ENCODE measurements at places on chromosomes 2 and 18.

DNA sequence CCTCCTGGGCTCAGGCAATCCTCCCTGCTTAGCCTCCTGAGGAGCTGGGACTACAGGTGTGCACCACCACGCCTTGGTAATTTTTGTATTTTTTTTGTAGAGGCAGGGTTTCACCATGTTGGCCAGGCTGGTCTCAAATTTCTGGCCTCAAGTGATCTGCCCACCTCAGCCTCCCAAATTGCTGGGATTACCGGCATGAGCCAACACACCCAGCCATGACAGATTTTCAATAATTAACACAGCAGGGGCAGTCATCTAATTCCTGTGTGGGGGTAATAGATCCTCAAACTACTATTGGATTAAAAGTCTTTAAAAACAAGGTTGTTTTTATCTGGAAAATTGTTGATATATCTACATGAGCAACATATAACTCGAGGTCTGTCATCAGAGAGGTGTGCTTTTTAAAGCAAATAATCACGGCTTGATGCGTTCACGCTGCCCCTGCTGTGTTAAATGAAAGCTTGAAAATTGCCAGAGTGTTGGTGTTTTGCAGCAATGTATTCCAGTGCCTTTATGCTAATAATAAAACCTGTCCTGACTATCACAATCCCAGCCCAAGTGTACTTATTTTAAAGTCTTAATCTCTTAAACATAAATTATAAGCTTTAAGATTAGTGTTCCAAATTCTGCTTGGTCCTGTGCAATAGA, 35.6 kb upstream of the ASB1 start:
- DNase-seq: peak; percentile 12

DNA sequence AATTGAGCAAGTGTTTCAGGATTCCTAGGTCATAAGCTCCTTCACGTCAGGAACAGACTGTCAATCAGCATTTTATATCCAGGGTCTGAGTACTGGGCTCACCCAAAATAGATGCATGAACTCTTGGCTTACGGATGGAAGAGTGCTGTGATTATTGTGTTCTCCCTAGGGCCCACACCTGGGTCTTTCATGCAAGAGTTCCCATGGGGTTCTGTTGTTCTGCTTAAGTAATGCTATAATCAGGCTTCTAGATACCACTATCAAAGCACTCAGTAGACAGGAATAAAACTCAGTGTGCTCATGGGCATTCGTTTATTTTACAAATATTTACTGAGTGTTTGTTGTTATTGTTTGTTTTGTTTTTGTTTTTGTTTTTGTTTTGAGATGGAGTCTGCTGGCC, 46.4 kb upstream of the PMAIP1 start:
- DNase-seq: no peak

- peak; percentile 5 for DNase-seq
These were observed 216.9 kb downstream of the ARHGAP15 start for GRCh38 chr2:143345887-143346787.

GRCh38 chr2:172395503-172395902, 31.9 kb upstream of the ITGA6 start:
- no peak for DNase-seq

- DNase-seq: no peak
These were observed 341.5 kb upstream of the TMEFF2 start for GRCh38 chr2:192535956-192536921.

GRCh38 chr2:237624565-237624964, 2.8 kb upstream of the LRRFIP1 start:
- DNase-seq: no peak

GRCh38 chr2:226059961-226060627, 660.6 kb downstream of the NYAP2 start:
- no peak for DNase-seq

DNA sequence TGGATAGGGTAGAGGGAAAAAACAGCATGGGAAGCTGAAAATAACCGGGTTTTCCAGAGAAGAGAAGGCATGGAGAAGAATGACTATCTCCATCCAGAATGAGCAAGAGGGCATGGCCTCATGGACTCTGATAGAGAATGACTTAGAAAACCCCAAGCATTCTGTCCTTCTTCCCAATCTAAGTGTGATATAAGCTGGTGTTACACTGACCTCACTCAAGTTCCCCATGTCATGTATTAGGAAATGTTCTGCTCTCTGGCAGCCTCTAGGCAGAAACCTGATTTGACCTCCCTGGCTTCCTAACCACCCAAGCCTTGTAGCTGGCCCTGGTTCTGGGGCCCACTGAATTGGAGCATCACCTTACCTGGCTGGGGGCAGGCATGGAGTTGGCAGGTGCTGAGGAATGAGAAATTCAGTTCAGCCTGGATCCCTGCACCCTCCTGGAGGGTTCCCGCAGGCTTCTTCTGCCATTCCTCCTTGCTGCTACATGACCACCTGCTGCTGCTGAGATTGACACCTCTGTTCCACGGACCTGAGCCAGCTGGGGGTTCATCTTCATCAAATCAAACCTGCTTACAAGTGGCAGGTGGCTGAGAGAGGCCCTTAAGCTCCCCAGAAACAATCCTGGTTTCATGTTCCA, 5.2 kb upstream of the SIGLEC15 start:
- no peak for DNase-seq

GRCh38 chr2:70103531-70104061, 16.3 kb downstream of the PCBP1 start:
- DNase-seq: no peak

- no peak for DNase-seq
These were observed 15.4 kb upstream of the HOXD1 start for GRCh38 chr2:176172895-176173566.

GRCh38 chr2:240957656-240958365, 40.6 kb upstream of the SNED1 start:
- DNase-seq: peak; percentile 43

DNA sequence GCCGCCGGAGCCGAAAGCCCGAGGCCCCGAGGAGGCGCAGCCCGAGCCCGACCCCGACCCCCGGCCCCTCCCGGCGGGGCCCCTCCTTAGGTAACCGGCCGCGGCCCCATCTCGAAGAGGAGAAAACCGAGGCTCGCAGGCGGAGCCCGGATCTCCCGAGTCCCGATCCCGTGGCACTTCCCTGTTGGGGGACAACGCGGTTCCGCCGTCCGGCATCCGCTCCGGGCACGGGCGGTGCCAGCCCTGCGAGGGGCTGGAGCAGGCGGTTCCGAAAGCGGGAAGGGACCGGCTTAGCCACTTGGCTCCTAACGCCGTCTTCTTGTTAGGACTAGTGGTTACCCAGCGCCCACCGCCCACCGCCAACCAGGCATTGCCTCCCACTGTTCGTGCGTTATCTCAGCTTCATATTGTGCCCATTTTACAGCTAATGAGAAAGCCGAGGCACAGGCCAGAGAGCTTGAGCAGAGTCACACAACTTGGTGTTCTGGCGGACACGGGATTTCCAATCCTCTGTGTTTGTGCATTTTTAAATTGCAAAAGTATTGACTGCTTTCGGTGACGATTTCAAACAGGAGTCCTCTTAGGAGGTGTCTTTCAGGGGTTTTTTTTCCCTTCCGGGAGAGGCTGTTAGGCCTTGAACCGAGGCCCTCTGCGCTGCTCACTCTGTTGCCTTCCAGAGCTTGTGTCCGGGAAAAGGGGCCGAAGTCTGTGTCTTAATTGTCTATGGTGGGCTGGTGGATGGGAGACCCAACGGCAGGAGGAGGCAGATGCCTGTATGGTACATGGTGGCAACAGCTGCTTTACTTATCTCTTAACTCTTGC, 562 bp downstream of the CENPA start:
- DNase-seq: no peak

DNA sequence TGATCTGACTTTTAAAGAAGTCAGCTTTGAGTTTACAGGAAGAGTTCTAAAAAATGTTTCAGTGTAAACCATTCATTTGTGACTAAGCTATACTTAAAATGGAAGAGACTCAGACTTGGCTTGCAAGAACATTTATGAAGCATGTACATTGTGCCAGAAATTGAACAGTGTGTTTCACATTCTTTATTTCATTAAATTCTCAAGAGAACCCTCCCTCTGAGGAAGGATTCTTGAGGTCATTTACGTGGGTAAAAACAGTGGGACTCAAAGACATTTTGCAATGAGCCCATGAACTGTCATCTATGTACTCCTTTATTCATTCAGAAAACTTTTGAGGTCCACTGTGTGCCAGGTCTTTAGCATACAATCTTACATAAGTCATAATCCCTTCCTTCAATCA, 143.6 kb upstream of the ZNF521 start:
- DNase-seq: no peak

GRCh38 chr2:225272173-225272572, 127.3 kb upstream of the NYAP2 start:
- no peak for DNase-seq

DNA sequence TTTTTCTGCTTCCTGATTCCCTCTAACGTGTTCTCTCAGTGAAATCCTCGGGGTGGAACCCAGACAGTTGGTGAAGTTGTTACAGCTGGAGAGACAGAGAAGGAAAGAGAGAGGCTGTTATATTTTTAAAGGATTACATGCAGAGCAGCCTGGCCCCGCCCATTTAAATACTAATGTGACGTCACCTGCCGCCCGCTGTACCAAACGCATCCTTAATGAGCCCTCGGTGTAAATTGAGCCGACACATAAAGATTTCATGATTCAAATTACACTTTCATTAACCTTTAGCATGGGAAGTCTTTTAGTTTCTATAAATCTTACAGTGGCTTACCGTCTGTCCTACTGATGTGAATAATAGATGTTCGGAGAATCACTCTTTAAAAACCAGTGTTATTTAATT, 164.0 kb upstream of the SIX3 start:
- peak; percentile 34 for DNase-seq

GRCh38 chr2:199738727-199739412, 112.1 kb downstream of the FTCDNL1 start:
- no peak for DNase-seq

DNA sequence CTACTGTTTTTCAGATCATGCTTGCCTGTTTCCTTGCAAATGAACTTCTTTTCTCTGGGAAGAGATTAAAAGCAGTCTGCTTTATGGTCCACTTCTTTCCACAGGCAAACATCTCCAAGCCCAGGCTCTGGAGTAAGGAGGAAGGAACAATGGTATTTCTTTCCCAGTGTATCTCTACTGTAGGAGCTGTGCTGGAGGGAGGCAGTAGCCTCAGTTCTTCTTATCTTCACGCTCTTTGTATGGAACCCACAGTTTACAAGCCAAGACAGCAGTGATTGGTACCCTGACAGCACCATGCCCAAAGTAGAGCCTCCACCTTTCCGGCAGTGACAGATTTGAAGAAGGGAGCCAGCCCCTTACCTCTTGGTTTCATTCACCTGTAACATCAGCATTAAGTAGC, 35.2 kb downstream of the SPOPL start:
- DNase-seq: no peak

DNA sequence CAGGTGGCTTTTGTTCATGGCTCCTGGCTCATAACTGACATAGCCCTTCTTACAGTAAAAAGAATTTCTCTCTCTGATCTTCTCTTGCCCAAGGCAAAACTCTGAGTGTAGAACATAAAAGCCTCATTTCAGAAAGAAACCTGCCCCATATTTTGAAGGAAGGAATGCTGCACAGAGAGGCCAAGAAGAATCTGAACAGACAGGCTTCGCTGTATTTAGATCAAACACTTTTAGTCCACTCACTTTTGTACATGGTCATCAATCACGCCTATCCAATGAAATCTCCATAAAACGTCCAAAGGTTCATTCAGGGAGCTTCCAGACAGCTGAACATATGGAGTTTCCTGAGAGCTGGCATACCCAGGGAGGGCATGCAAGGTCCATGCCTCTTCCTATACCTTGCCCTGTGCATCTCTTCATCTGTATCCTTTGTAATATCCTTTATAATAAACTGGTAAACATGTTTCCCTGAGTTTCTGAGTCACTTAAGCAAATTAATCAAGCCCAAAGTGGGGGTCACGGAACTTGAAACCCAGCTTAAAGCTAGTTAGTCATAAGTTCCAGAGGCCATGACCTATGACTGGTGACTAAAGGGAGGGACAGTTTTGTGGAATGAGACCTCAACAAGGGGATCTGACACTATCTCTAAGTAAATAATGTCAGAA, 62.5 kb upstream of the TMEM247 start:
- DNase-seq: no peak

GRCh38 chr18:6044319-6044718, 149.0 kb upstream of the TMEM200C start:
- no peak for DNase-seq

DNA sequence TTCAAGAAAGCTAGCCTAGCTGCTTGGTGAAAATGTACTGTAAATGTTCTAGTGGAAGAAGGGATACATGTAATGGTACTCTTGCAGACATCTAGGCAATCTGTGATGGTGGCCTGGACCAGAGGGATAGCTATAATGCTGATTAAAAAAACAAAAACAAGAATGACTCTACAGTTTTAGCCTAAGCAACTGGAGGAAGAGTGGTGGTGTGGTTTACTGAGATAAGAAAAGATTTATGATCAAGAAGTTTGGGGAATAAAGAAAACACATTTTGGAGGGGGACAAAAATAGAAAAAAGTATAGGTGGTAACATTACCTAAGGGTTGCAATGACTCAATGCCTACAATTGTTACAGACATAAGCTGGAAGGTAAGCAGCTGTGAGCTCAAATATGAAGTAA, 1080.7 kb upstream of the CELF4 start:
- no peak for DNase-seq

DNA sequence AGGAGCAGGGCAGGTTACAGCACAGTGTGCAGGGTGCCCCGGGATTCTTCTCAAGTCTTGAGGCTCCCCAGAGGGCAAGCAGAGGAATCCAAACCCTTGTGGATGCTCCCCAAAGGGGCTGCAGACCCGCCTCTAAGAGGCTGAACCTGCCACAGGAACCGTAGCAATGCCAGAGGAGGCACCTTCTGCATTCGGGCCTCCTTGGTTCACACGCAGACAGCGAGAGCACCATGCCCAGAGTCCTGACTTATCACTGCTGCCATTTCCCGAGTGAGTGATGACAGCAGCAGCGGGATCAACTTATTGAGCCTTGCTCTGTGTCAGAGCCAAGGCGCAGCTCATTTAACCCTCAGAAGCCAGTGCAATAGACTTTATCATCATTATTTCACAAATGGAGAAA, 203.5 kb downstream of the CTIF start:
- no peak for DNase-seq

DNA sequence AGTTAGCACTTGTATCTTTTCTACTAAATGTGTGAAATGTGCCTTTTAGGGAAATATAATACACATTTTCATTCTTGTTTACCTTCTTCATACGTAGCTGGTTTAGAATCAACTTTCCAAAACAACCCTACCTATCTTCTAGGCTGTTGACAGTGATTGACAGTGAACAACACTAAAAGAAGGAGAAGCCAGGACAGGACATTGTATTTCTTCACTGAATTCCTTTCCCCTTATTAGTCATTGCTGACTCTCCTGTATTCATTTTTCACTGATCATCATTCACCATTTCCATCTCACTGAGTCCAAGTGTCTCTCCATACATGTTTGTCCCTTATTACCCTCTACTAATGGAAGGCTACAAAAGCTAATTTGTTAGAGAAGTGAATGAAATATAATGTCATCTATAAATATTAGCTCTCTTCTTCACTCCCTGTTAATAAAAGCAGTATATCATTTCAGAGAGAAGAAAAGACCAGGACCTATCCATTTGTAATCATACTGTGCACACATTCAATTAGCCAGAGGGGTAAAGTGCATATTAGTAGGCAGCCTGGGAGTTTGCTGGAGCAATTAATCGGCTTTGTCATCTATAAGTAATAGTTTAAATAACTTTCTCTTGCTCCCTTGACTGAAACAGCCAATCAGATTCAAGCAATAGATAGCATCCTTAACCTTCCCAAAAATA, 192.5 kb upstream of the FOSL2 start:
- DNase-seq: no peak

All from brain (organoid and tissue), 16 donors.